ENCODE measurements at places on chromosomes 5 and 9. TPM values are rescaled to one million over a fixed set of nuclear protein-coding genes. Genes with fewer than 3 reads are reported as not detected.

Gene KIF12
- not detected for total RNA-seq

Gene SLC25A2
- total RNA-seq, result 0.56 TPM

Gene CYLC2
- total RNA-seq, result not detected

Gene ISL1
- not detected for total RNA-seq

Gene PTPDC1
- 3.8 TPM for total RNA-seq

Gene DPYSL3
- total RNA-seq, result 0.20 TPM

Gene RGS7BP
- total RNA-seq, result not detected

Gene TSSK1B
- not detected for total RNA-seq

Gene PCDHA5
- not detected for total RNA-seq
